M059J (cell line): ENCODE measurements at places on chromosomes 16 and 17.
A peak's percentile ranks its signal among the peaks of the same experiment; 100 is the strongest.

DNA sequence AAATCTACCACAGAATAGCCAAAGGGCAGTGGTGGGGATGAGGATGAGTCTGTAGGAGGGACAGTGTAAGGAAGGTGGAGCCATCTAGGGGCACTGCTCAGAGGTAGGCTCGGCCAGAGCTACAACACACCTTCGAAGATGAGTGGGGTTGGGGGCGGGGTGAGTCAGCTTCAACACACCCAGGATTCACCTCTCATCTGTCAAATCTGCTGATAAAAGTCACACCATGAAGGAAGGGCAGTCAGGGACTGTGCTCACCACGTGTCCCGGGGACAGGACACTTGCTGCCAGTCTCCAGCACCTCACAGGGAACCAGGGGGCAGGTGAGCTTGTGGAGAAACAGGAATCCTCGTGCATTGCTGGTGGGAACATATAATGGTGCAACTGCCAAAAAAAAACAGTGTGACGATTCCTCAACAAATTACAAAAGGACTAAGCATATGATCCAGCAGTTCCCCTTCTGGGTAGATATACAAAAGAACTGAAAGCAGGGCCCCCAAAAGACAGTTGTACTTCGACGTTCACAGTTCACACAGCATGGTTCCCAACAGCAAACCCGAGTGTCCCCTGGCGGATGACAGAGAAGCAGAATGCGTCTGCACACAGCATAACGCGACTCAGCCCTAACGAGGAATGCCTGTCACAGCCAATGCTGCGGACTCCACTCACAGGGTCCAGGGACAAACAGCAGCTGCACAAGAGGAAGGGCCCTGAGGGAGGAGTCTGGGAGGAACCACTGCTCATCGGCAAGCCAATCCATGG lies 133.1 kb downstream of the ANKRD11 start:
- DNase-seq = no peak

- no peak for DNase-seq
Observed at GRCh38 chr17:901964-902363, 77.6 kb downstream of the NXN start.

DNA sequence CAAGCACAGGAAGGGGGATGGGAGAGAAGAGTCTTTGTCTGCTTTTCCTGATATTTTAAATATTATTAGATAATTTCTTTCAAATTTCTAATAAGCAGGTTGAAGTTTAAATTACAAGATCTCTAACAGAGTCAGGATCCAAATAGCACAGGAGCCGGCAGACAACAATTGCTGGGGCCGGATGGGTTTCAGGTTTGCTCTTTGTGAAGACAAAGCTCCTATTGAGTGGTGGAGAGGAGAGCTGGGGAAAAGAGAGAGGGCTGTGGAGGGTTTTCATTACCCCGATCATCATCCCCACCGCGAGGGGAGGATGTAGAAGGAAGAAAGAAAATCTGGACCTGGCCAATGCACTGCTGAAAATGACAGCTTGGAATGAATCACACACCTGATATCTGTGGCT lies 197.3 kb downstream of the SOX9 start:
- no peak for DNase-seq

- peak; percentile 80 for DNase-seq
Observed at GRCh38 chr17:81309140-81309858, 14.2 kb upstream of the SLC38A10 start.

DNA sequence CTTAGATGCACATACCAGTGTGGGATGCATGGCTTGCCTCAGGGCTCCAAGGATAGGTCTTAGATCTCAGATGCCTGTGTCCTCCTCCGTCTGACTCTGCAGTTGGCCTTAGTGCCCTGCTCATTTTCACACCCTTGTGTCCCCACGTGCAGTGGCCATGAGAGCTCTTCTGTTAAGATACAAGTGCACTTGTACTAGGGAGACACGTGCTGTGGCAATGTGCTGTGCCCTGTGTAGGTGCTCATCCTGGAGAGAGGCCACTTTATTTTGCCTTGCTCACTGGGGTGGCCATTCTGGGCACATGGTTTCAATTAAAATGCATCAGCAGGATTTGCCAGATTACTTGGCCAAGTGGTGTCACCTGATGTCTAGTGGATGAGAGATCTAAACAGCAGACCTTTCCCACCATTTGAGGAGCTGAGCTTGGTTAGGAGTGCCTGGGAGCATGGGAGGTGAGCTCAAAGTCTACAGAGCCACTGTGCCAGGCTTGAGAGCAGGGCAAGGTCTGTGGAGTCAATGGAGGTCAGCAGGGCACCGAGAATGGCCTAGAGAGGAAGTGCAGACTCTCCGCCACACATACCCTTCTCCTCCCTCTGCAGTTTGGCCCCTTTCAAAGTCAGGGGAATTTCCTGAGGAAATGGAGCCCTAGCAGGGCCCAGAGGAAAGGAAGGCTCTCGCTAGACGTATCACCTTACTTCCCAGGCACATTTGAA lies 25.2 kb upstream of the SMPD3 start:
- no peak for DNase-seq

DNA sequence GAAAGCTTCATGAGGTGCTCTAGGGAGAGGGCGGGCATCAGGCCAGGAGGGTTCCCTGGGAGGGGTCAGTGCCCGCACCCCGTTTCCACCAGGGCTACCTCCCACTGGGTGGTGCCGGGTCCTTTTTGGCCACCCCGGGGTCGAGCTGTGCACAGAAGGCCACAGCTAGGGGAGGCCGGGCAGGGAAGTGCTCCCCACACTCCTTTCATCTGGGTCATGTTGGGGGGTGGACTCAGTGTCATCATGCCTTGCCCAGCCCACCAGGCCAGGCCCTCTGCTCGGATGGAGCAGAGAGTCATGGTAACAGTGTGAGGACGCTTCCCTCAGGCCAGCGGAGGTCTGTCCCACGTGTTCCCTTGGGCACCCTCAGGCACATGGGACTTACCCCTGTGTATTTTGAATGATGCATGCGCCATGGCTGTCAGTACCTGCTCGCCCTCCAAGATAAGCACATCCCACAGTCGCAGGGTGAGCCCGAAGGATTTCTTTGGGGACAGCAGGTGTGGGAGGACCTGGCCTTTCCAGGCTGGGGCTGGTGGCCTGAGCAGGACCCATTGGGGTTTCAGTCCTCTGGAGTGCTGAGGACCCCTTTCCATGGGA lies 46.4 kb downstream of the TNFRSF13B start:
- no peak for DNase-seq

- peak; percentile 48 for DNase-seq
Observed at GRCh38 chr16:53022374-53022773, 30.3 kb downstream of the CHD9NB start.
